ENCODE measurements at places on chromosomes 2 and 18. TPM values are rescaled to one million over a fixed set of nuclear protein-coding genes. Genes with fewer than 3 reads are reported as not detected.

DNA sequence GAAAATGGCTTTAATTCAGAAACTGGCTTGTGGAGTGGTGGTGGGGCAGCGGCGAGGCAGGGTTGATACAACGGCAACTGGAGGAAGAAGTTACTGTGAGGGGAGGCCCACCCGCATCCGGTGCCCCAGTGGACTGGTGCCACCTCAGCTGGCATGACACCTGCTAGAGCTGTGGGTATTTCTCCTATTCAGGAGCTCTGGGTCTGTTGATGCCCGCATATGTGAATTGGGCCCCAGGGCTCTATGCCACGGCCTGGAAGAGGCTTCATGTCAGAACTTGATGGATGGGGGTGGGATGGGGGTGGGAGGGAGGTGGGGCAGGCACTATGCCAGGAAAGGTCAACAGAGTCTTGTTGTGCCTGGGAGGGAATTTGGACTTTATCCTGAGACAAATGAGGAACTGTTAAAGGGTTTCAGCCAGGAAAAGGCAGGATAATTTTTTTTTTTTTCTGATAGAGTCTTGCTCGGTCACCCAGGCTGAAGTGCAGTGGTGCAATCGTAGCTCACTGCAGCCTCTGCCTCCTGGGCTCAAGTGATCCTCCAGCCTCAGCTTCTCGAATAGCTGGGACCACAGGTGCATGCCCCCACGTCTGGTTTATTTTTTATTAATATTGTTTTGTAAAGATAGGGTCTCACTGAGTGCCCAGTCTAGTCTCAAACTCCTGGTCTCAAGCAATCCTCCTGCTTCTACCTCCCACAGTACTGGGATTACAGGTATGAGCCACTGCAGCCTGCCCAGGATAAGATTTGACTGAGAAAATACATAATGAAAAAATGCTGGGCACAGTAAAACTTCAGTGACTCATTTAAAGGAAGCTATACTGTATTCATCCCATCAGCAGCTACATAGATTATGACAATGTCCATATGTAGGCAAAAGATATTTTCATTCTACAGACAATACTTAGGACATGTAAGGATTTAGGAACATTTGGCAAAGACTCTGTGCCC lies 52.6 kb downstream of the SH2D6 start:
- no peak for DNase-seq

GRCh38 chr2:177117755-177118154 lies 94.8 kb upstream of the HNRNPA3 start:
- DNase-seq = no peak

GRCh38 chr2:223027442-223027841 lies 24.5 kb upstream of the KCNE4 start:
- no peak for DNase-seq

DNA sequence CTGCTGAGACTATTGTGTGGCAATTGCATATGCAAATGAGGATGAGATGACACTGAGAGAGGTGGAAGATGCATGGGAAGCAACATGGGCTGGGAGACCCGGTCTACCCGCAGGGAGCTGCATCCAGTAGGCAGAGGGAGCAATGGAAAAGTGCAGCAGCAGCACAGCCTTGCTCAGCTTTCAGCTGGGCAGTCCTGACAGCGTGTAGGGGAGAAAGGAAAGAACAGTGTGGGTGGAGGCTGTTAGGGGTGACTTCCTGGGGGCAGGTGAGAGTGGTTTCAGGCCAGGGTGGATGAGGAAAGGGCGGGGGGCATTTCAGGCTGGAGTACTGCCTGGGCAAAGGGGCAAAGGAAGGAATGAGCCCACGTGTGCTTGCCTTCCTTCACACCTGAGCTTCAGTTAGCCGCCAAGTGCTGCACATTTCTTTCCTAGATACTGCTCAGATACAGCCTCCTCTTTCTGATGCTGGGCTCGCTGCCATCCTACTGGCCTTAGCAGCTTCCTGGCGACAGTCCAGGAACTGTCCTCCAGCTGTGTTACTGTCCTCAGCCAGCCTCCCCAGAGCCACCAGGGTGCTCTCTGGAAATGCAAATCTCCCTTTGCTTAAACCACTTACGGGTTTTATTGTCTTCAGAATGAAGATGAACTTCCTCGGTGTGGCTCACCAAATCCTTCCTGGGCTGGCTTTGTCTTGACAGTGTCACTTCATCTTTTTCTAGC lies 276.3 kb downstream of the TSN start:
- DNase-seq = no peak

GRCh38 chr2:226030788-226031646 lies 631.5 kb downstream of the NYAP2 start:
- peak; percentile 92 for DNase-seq

GRCh38 chr2:32358111-32358482 lies 1.3 kb downstream of the BIRC6 start:
- DNase-seq = no peak

The CHRND gene
- polyA plus RNA-seq = not detected

The LDLRAD4 gene
- 2.3 TPM for polyA plus RNA-seq

The DNAJC5G gene
- polyA plus RNA-seq = not detected

The CDH7 gene
- polyA plus RNA-seq = not detected

The SLC11A1 gene
- 1.2 TPM for polyA plus RNA-seq

The UGT1A4 gene
- 0.84 TPM for polyA plus RNA-seq

The ACMSD gene
- 152 TPM for polyA plus RNA-seq

All from kidney (tissue), 22 donors.